ENCODE measurements at places on chromosomes 1 and 21. TPM values are rescaled to one million over a fixed set of nuclear protein-coding genes. Genes with fewer than 3 reads are reported as not detected.
A peak's percentile ranks its signal among the peaks of the same experiment; 100 is the strongest.

Gene RGS1
- 29.4 TPM for total RNA-seq

Gene HSF2BP
- total RNA-seq, result 1.5 TPM

Gene BACE2
- 1.1 TPM for total RNA-seq

Gene GPX7
- 21.5 TPM for total RNA-seq

DNA sequence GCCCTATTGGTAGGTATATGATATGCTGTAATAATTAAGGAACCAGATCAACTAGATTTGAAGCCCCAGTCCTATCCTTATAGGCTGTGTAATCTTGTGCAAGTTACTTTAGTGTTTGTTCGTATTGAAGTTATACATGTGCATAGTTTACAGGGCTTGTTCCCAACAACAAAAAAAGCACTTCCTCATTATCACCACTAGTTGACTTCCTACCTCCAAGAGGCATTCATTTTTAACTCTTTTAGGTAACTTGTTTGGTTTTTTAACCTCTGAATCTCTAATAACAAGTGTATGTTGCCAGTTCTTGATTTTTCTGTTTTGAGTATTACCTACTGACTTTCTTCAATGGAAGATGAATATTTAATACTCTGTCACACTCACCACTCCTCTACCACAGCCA, 71.9 kb downstream of the ST3GAL3 start:
- H3K36me3 ChIP-seq, result peaks cover 37% of the 10 kb centered on the region
- no peak overlapping the region for H3K27ac ChIP-seq
- H3K27me3 ChIP-seq, result no peaks in the 10 kb centered on the region
- no peak overlapping the region for H3K4me3 ChIP-seq
- DNase-seq, result no peak

- H3K4me3 ChIP-seq, result no peak overlapping the region
- peaks cover 42% of the 10 kb centered on the region for H3K36me3 ChIP-seq
- H3K27ac ChIP-seq, result no peak overlapping the region
- H3K27me3 ChIP-seq, result no peaks in the 10 kb centered on the region
- DNase-seq, result no peak
Measured at GRCh38 chr1:161792740-161793139, 26.6 kb downstream of the ATF6 start.

GRCh38 chr1:67683316-67683715, 1.7 kb upstream of the GADD45A start:
- peak overlapping the region; percentile 4 for H3K4me3 ChIP-seq
- H3K36me3 ChIP-seq, result peaks cover 16% of the 10 kb centered on the region
- no peak for DNase-seq

GRCh38 chr1:92096317-92096716, 16.2 kb downstream of the BTBD8 start:
- DNase-seq, result no peak
- no peaks in the 10 kb centered on the region for H3K27me3 ChIP-seq
- H3K27ac ChIP-seq, result no peak overlapping the region

GRCh38 chr1:198771563-198772153, 132.8 kb downstream of the PTPRC start:
- H3K4me1 ChIP-seq, result peaks cover 5% of the 10 kb centered on the region
- H3K27me3 ChIP-seq, result peaks cover 2% of the 10 kb centered on the region
- no peak overlapping the region for H3K4me3 ChIP-seq
- H3K27ac ChIP-seq, result no peak overlapping the region
- no peaks in the 10 kb centered on the region for H3K36me3 ChIP-seq
- DNase-seq, result peak; percentile 42

GRCh38 chr21:27734146-27734545, 767.3 kb upstream of the ADAMTS5 start:
- no peak for DNase-seq
- no peaks in the 10 kb centered on the region for H3K4me1 ChIP-seq
- no peaks in the 10 kb centered on the region for H3K27me3 ChIP-seq
- H3K4me3 ChIP-seq, result no peak overlapping the region
- H3K36me3 ChIP-seq, result no peaks in the 10 kb centered on the region

All from activated CD8-positive, alpha-beta T cell treated with anti-CD3 and anti-CD28 coated beads for 36 hours (primary cell).